Activated CD4-positive, alpha-beta T cell treated with anti-CD3 and anti-CD28 coated beads, Interleukin-2, Interleukin-4, amounts not matched to agents 100 ng/mL and 50 ng/mL, durations not matched to agents 16 hours and 8 hours (primary cell): ENCODE measurements at places on chromosomes 16 and 17.
A peak's percentile ranks its signal among the peaks of the same experiment; 100 is the strongest.

DNA sequence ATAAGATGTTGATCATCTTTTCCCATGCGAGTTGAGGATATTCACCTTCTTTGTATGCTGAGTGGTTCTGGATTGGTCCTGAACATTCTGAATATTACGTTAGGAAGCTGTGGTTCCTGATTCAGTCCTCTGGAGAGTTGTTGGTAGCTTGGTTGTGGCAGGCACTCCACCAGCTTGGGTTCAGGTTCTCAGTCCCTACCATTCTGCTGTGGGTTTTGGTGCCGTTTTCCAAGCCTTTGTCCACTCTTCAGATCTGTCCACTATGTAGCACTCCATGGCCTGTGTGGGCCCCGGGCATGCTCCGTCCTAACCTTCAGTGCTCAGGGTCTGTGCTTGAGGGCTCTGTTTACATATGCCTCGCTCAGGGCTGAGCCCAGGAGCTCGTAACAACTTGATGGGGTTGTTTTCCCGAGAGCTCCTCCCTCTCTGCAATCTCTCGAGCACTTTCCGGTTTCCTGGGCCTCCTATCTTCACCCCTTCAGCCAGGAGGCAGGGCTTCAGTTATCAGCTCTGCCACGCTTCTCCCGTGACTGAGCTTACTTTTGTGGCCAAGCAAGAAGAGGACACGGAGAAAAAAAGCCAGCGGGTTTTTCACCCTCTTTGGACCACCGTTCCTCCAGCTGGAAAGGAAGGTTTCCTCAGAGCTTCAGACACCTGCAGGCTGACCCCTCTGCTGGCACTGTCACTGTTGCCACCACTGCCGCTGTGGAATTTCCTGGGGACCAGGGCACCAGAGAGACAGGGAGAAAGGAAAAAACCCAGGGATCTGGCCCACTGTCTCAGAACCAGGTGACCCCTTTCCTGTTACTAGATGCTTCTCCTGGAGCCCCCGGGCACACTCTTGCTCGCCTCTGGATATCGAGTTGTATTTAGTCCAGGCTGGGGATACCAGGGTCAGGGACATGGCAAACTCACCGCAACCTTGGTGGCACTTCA lies 19.6 kb downstream of the KIAA0513 start:
- DNase-seq, result no peak

- no peak for DNase-seq
Observed at GRCh38 chr17:51540151-51540550, 279.8 kb downstream of the UTP18 start.

DNA sequence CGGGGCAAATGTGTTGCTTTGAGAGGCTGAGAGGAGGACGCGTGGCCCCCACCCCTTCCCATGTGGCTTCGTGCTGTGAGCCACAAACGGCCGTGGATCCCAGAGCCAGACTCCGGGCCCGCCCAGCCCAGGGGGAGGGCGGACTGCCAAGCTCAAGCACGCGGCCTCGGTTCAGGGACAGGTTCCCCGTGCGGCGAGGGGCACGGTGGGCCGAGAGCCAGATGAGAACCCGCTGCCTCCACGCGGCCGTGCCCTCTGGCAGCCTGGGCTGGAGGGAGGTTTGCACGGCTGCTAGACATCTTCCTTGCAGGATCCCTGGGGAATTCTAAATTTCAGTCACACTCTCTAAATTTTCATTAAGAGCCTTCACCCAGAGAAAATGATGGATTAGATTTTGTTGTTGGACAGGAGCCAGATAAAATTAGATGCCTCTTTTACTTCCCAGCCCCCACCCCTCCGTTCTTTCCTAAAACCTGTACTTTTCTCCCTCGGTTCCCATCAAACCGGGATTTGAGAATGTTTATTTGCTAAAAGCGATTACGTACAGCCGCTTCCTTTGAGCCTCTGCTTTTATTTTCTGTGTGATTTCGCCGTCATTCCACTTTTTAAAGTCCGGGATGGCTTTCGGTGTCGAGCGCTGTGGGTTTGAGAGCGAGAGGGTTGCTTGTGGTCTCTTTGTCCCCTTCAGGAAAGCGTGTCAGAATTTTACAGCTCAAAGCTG lies 25.0 kb upstream of the GNG13 start:
- no peak for DNase-seq

DNA sequence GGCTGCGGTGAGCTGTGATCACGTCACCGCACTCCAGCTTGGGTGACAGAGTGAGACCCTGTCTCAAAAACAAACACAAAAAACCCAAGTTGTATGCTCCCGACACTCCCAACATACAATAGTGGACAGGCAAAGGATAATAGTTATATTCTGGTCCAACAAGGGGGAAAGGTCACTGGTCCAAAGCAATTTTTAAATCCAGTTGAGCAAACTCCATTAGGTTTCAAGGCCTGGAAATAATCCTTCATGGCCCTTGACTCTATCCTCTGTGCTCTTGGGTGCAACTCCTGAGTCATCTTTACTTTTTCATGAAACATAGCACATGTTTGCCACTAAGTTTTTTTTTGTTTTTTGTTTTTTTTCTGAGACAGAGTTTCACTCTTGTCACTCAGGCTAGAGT lies 50.3 kb upstream of the PHOSPHO1 start:
- DNase-seq, result no peak

GRCh38 chr16:2919511-2920255 lies 8.0 kb downstream of the FLYWCH1 start:
- peak; percentile 62 for DNase-seq

GRCh38 chr16:80347900-80348299 lies 192.9 kb upstream of the DYNLRB2 start:
- no peak for DNase-seq

DNA sequence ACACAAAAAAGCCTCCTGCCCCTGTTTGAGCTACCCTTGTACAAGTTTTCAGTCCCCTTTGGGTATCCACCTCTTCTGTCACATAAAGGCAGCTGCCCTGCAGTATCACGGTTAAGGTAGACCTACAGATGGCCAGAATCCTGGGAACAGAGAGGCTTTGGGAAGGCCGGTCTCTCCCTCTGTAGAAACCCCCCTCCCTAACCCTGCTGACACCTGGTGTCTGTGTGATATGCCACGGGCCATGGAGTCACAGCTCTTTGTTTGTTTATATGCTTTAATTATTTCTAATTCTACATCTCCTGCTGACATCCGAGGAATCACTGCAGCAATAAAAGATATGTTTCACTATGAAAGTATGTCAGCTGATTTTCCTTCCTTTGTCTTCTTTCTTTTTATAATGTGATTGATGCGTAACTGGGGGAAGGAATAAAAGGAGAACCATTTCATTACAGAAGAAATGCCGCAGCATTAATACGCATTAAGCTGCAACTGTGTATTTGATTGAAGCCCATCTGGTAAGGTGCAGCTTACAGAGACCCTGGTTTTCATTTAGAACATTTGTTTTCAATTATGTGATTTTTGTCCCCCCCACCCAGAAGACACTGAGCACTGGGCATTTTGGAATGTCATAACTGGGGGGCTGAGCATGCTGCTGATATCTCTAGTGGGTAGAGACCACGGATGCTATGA lies 142.1 kb downstream of the SLC39A11 start:
- DNase-seq, result no peak

- peak; percentile 20 for DNase-seq
Observed at GRCh38 chr16:85988306-85988705, 89.3 kb downstream of the IRF8 start.

GRCh38 chr17:73196500-73196899 lies 3.6 kb downstream of the COG1 start:
- no peak for DNase-seq

DNA sequence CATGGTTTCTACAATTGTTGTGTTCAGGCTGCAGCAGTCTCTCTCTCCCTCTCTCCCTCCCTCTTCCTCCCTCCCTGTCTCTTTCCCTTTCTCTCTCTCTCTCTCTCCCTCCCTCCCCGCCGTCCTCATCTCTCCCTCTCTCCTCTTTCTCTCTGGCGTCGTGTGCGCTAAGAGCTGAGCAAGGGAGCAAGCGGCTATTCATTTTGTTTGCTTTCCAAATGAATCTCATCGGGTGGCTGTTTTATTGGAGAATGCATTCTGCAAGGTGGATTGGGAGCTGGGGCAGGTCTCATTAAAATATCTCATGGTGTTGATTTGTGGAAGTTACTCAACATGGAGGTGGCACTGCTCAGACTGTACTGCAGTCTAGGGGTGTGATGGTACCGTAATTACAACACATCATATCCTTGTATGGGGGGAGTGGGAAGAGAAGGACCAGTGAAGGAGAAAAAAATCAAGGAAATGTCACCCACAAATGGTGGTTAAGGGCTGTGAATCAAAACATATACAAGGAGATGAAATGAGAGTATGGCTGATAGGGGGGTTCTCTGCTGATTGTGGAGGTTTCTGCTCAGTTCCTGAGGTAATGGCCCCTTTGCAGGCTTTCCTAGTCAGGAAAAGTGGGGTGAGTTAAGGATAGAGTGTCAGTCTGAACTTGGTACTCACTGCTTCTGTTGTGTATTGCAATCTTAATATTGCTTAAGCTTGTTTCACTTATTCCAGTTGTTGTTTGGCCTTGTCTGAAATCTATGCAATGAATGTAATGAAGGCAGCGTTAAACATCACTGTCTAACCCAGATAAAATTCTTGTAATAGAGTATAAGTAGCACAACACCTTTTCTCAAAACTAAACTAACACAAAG lies 2.7 kb downstream of the MSL1 start:
- DNase-seq, result no peak

- no peak for DNase-seq
Observed at GRCh38 chr17:75502072-75502720, 13.1 kb downstream of the CASKIN2 start.

DNA sequence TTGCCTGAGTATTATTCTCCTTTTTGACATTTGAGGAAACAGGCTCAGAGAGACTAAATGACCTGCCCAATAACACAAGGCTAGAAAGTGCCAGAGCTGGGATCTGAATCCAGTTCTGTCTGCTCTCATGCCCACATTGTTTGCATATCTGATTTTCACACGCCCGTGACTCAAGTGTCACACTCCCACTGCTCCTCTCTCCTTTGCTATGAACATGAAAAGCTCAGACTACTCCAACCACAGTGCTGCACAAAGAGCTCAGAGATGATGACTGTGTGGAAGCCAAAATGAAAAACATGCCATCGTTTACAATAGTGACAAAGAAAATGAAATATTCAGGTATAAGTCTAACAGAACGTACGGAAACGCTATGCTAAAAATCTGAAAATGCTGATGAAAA lies 107.9 kb downstream of the SMG6 start:
- peak; percentile 18 for DNase-seq

- DNase-seq, result no peak
Observed at GRCh38 chr16:55443434-55444346, 35.3 kb upstream of the MMP2 start.

DNA sequence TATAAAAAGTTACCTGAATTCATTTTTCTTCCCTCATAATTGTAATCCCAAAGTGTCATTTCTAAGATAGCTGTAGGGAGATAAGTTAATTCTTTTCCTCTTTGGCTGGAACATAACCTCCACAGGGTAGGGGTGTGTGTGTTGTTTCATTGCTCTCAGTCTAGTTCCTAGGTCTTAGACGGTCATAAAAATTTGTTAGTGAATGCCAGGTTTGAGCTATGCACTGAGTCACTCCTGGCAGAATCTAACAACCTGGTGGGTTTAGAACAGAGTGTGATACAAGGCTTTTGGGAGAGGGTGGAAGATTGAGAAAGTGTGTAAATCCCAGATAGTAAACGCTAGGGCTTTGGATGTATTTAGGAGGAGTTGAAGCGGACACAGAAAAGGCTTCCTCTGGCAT lies 894 bp upstream of the PHKG2 start:
- no peak for DNase-seq

DNA sequence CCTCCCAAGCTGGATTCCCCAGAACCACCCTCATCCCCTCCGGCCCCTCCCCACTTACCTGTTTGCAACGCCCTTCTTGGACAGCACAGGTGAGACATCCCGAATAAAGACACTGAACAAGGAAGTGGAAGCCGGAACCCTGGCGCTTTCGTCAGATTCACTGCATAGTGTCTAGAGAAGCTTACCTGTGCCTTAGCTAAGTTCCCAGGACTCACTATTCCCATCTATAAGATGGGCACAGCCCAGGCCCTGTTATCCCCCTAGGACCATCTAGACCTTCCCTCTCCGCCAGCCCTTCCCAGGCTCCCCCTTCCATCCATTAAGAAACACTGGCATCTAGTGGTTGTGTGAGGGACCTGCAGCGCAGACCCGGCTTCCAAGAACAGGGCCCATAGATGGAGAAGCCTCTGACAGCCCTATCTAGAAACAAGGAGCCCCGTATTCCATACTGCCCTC lies 26.9 kb upstream of the RPL38 start:
- DNase-seq, result peak; percentile 47

GRCh38 chr16:31127182-31127581 lies 8.3 kb downstream of the PRSS8 start:
- no peak for DNase-seq

DNA sequence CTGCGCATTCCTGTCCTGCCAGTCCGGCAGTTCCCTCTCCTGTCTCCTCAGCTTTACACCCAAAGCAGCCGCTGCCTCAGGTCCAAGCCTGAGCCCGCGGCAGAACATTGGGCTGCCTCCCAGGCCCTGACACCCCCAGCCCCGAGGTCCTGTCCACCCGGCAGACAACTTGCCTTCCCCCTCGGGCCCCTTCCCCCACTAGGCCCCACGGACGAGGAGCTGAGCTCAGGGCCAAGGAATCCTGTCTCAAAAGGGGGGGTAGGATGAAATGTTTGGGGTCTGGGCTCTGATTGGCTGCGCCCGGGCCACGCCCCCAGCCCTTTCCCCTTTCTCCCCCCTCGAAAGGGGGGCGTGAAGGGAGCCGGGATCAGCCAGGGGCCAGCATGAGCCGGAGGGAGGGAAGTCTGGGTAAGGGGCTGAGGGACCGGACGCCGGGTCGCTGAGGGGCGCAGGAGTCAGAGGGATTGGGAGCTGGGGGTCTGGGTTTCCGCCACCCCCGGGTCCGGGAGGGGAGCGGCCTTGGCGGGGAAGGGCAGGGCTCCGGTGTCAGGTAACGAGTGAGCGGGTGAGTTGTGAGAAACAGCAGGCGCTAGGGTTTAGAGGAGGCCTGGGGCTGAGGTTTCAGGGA lies at the start of gene CTF1:
TSS of gene CTF1 (plus strand) at position 354 of the 628 bp plus-strand sequence. CDS start at position 384, 30 bp downstream.
- no peak for DNase-seq

GRCh38 chr16:51035110-51035498 lies 116.0 kb downstream of the SALL1 start:
- no peak for DNase-seq
